ENCODE measurements at places on chromosomes 4 and X.

DNA sequence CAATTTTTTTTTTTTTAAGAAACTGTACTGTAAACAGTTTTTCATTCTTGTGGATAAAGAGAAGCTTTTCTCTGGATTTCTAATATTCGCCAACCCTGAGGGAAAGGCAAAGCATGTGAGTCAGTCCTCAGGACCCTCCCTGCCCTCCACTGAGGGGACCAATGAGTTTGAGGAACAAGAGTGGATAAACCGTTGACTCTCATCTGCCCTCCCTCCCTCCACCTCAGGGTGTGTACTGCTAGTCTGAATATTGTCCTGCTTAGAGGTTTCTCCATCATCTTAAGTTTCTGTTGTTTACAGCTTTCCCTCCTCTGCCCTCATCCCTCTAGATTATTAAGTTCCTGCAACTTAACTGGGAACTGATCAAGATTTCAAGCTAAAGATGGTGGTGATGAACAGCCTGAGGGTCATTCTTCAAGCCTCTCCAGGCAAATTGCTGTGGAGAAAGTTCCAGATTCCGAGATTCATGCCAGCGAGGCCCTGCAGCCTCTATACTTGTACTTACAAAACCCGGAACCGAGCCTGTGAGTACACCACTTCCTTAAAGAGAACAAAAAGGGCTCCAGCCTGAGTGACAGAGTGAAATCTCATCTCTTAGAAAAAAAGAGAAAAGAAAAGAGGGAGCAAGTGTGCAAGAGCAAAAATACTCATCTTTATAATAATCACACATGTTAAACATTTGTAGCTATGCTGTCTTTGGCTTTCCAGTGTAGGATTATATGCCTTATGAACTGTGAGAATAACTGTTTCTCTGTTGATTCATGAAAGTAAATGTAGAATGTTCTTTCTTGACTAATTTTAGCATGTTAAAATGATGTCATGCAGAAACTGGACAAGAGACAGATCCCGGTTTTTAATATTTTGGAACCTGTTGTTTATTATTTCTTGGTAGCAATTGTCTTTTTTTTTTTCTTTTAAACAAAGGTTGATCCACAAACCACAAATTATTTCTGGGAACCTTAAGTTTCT is 11.9 kb downstream of the CA5B start:
- no peak for DNase-seq
- H3K27ac ChIP-seq, result peak overlapping the region; percentile 52

GRCh38 chr4:145251391-145251790 is 71.0 kb upstream of the OTUD4 start:
- no peak for DNase-seq
- H3K36me3 ChIP-seq, result no peaks in the 10 kb centered on the region
- no peak overlapping the region for H3K27ac ChIP-seq

DNA sequence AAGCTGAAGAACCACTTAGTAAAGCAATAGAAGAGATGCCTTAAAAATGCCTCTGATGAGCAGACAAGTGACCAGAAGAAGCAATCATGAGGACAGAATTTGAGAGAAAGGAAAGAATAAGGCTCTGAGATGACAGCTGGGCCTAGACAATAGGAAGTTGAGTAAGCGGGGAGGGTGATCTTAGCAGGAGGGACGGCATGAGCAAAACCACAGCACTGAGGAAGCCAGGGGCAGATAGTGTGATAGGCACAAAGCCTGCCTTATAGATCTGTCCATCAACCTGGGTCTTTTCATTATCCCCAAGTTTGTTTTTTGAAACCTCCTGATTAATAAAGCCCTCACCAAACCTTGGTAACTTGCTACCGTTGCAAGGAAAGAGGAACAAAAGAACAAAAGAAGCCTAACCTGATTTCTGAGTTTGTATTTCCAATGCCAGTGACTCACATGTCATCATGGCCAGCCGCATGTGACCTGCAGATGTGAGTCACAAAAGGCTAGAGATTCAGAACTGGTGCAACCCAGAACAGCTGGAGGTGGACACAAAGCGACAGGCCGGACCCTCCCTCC is 55.7 kb upstream of the PPARGC1A start:
- no peaks in the 10 kb centered on the region for H3K36me3 ChIP-seq
- no peak overlapping the region for H3K4me3 ChIP-seq
- DNase-seq, result no peak
- H3K27ac ChIP-seq, result no peak overlapping the region
- peaks cover 4% of the 10 kb centered on the region for H3K4me1 ChIP-seq
- peaks cover 1% of the 10 kb centered on the region for H3K27me3 ChIP-seq

GRCh38 chr4:59387759-59388758 is 1812.1 kb upstream of the ADGRL3 start:
- no peaks in the 10 kb centered on the region for H3K4me1 ChIP-seq
- no peaks in the 10 kb centered on the region for H3K27me3 ChIP-seq
- no peak for DNase-seq
- H3K27ac ChIP-seq, result no peak overlapping the region
- no peaks in the 10 kb centered on the region for H3K36me3 ChIP-seq

GRCh38 chr4:95985051-95985450 is 145.2 kb downstream of the PDHA2 start:
- H3K27ac ChIP-seq, result no peak overlapping the region
- H3K4me3 ChIP-seq, result no peak overlapping the region
- no peaks in the 10 kb centered on the region for H3K36me3 ChIP-seq
- DNase-seq, result no peak
- no peaks in the 10 kb centered on the region for H3K4me1 ChIP-seq

All from endothelial cell (in vitro differentiated cells).